ENCODE measurements at places on chromosomes 2 and 18.

GRCh38 chr2:107362993-107363392 lies 463.7 kb upstream of the RGPD4 start:
- no peak for DNase-seq

DNA sequence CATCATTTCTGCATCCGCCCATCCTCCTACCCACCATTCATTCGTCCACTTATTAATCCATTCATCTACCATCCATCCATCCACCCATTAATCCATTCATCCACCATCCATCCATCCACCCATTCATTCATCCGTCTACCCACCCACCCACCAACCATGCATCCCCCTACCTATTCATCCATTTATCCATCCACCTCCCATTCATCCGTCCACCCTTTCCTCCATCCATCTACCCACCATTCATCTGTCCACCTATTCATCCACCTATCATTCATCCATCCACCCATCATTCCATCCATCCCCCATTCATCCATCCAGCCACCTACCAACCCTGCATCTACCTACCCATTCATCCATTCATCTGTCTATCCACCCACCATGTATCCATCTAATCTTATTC lies 83.5 kb upstream of the MCFD2 start:
- no peak for DNase-seq

DNA sequence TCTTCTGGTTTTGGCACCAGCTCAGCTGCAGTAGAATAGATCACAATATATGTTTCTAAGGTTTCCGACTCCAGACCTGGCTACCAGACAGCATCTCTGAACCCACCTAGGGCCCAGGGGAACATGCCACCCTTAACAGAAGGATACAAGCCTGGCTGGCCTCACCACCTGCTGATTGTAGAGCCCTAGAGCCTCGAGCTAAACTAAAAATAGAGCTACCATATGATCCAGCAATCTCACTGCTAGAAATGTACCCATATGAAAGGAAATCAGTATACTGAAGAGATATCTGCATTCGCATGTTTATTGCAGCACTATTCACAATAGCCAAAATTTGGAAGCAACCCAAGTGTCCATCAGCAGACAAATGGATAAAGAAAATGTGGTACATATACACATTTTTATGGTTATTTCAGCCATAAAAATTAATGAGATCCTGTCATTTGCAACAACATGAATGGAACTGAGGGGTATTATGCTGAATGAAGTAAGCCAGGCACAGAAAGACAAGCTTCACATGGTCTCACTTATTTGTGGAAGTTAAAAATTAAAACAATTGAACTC lies 242.4 kb upstream of the SLC39A10 start:
- no peak for DNase-seq

GRCh38 chr2:204282081-204282480 lies 263.2 kb upstream of the PARD3B start:
- no peak for DNase-seq

DNA sequence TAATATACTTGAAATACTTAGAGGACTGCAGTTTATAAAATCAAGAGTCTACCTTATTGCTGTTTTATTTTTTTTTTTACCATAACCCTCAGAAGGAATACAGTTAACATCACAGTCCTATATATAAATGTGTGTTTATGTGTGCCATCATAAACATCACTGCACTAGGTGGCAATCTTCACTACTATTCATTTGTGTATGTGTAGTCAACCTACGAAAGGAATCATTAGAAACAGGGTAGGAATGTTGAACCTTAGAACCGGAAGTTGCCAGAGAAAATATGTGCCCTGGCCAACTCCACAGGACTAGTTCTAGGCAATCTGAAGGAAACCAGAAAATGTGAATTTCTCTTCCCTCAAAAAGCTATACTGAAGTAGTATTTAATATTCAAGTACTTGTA lies 3.4 kb downstream of the GEN1 start:
- DNase-seq, result no peak

DNA sequence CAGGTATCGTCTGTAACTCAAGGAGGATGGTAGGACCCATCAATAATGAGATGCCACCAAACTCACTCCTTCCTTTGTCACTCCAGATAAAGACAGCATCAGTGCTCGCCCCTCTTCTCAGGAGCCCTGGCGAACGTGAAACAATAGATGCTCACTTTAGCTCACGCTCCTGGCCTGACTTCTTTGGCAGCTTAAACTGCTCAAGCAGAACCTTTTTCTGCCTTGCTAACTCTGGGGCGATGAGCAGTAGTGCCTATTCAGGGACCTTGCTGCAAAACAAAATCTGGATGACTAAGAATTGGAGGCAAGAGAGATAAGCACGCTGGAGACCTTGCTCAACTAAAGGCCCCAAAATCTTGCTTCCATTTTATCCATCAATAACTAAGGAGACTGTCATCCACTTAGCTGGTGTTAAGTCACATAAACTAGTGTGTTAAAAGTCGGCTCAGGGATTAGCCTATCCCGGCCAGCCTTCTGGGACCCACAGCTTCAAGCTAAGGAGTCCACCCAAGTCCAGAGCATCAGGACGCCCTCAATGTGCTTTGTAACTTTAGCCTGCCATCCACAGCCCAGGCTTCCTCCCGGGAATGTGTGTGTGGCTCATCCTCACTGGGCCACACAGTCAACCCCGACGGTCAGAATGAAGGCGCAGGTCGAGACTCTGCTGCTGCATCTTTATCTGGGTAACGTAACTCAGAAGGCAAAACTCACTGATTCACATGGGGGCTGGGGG lies 38.9 kb downstream of the ZNF516 start:
- no peak for DNase-seq

All from NCI-H460 (cell line).